ENCODE measurements at places on chromosomes 2 and 18.
A peak's percentile ranks its signal among the peaks of the same experiment; 100 is the strongest.

DNA sequence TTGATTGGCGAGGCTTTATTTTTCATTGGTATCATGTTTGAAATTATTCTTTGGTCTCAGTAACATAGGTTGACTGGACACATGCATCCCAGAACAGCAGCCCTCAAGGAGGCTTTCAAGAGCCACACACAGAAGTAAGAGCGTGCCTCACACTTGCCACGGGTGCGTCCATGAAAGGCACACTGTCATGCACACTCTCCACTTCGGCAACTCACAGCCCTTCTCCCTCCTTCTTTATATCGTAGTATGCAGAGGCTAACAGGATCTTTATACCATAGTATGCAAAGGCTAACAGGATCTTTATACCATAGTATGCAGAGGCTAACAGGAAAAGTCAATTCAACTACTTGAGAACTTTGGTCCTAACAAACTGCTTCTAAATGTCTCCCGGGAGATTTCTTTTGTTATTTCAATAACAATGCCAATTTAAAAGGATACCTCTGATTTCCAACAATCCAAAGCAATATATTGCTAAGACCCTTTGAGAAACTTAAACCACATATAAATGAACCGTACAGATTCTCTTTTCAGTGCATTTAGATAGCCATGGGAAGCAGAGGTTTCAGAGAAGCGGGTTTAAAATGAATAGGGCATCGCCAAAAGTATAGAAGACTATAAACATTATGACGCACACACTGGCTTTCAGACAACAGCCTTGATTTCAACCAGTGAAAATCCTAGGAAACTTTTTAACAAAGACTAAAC lies 26.5 kb upstream of the ZNF516 start:
- DNase-seq: no peak

- DNase-seq: no peak
Measured at GRCh38 chr2:2898744-2899143, 478.9 kb downstream of the EIPR1 start.

DNA sequence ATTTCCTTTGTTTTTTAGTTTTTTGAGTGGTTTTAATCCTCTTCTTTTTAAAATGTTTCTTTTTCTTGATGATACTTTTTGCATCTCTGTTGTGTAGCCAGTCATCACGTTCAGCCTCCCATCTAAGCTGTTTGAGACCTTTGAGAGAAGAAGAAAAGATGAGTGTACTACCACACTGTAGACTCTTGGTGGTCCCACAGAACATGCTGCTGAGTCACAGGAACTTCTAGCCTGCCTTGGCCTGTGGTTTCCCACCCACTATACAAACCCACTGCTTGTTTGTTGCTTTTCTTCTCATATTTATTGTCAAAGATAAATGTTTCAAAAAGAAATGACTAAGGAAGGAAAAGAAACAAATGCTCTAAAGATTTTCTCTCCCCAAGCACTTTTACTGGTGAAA lies 5.5 kb downstream of the CEBPZOS start:
- DNase-seq: peak; percentile 31

GRCh38 chr2:107556038-107556627 lies 270.6 kb upstream of the RGPD4 start:
- DNase-seq: no peak

Measured in stimulated activated CD4-positive, alpha-beta T cell treated with anti-CD3 and anti-CD28 coated beads, Interleukin-4, amount 100 ng/mL, for 24 hours (primary cell).